Activated CD4-positive, alpha-beta T cell treated with anti-CD3 and anti-CD28 coated beads, Interleukin-2, Interleukin-6, amounts not matched to agents 100 ng/mL and 50 ng/mL, durations not matched to agents 16 hours and 8 hours (primary cell): ENCODE measurements at places on chromosomes 16 and 17.

DNA sequence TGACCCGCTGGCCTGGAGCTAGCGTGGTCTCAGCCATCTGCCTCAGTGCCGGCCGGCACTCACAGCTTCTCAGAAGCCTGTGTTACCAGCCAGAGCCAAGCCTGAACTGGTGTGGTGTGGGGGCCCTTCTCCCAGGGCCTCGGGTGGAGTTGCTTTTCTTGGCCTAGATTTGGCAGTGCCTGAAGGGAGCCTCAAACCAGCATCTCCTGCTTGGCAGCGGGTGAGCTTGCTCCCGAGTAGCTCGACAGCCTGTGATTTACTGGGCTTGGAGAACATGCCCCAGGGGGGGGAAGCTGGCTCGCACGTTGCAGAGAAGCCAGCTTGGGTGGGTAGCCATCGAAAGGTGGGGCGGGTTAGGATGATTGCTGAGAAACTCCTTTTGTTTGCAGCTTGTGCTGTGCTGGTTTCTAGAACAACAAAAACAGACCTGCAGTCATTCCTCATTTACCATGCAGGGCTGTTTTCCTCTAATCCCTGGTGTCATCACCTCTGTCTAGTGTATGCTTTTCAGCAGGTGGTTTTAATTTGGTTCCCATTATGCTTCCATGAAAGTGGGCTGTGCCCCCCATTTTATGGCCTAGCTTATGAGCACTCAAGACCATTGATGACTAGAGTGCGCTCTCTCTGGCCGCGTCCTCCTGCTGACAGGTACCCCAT is 42.2 kb downstream of the TBCD start:
- DNase-seq, result no peak

DNA sequence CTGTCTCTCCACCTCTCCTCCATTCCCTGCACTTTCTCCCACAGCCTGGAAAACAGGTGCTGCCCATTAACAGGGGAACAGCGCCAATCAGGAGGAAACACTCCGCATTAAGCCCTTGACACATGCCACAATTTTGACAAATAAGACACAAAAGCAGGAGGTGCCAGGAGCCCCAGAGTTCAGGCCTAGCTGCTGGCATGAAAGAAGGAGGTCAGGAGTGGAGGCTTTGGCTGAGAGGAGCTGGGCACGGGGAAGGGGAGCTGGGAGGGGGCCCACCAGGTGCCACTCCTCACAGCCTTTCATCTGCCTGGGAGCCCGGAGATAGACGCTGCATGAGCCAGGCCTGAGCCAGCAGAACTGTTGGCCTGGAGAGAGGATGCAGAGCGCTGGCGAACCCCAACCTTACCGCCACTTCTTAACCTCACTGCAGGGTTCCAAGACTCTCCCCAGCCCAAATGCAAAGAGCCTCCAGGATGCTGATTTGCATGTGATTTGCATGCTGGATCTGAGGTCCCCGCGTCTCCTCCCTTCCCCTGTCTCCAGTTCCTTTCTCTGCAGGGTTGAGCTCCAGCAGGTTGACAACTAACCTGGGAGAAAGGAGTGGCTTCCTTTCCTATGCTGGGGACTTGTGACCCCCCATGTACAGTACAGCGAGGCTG is 139.8 kb upstream of the SDK2 start:
- DNase-seq, result no peak

DNA sequence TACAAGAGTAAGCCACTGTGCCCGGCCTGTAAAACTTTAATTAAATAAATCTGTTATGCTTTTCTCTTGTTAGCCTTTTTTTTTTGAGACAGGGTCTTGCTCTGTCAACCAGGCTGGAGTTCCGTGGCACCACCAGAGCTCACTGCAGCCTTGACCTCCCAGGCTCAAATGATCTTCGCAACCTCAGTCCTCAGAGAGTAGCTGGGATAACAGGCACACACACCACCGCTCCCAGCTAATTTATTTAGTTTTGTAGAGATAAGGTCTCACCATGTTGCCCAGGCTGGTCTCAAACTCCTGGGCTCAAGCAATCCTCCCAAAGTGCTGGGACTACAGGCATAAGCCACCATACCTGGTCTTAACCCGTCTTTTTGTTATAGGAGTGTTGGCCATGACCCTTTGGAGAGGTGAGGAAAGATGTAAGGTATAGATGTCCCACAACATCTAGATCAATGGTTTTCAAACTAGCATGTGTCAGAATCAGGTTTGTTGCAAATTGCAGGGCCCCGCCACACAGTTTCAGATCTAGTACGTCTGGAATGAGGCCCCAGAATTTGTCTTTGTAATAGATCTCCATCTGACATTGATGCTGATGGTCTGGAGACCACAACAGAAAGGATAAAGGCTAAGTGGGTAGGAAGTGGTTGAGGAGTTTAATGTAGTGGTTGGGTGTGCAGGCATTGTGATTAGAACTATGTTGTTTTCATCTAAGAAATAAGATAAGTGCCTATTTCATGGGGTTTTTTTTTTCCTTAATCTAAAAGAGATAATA is 4.3 kb upstream of the GGA2 start:
- DNase-seq, result peak; percentile 55

DNA sequence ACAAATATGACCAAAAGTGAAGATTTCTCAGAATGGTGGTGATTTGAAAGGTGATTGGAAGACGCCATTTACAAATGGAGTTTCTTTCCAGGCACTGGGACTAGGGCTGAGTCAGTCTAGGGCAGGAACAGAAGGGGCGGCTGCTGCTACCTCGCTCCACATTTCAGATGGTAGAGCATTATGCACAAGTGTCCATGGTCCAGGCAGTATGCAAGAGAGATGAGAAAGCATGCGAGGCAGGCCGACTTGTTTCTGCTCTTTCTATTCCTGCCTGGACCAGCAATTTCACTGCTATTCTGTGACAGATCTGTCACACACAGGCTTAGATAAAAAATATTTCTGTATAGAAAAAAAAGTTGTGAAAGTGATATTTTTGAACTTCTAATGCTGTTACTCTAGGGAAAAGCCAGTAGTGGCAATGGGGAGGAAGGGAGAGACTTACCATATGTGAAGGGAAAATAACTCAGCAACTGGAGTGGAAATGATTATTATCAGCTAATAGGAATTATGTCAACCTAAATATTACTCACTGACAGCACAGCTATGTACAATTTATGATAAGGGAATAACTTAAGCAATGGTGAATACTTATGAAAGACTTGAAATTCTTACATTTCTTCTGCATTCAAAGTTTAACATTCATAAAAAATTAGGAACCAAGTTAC is 134.7 kb upstream of the NETO2 start:
- no peak for DNase-seq

- DNase-seq, result no peak
Observed at GRCh38 chr17:81329927-81330883, 35.1 kb upstream of the SLC38A10 start.

DNA sequence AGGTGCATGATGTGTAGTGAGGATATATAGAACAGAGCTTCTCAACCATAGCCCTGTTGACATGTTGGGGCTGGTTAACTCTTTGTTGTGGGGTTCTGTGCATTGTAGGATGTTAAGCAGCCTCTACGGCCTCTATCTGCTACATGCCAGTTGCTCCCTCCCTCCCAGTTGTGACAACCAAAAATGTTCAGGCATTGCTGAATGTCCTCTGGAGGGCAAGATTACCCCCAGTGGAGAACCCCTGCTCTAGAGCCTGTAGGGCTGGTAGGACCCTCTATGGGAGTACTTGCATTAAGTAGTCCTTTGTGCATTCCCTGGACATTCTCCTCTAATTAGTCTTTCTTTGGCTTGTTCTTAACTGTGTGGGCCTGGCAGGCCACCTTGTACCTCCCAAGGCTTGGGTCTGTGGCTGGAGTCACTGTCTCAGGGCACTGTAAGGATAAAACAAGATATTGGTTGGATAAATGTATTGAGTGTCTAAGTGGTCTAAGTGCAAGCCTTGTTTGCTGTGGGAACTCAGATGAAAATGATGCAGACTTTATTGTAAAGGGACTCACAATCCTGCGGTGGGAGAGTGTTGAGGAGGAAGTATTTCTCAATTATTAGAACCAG is 19.8 kb upstream of the MYO1D start:
- DNase-seq, result no peak

- no peak for DNase-seq
Observed at GRCh38 chr17:263773-264172, 82.3 kb upstream of the DOC2B start.

DNA sequence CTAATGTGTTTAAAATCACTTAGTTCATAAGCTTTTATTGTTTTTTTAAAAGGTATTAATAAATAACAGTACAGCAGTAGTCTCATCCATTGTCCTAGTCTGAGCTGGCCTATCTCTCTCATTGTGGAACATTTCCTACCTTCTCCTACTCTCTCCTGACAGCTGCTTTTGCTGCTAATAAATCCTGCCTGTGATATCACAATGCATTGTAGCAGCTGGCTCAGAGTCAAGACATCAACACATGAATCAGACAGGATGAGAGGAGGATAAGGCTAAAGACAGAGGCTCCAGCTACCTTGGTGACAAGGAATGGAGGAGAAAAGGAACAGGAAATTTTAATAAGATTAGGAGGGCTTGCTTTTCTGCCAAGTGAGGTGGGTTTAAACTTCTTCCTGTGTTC is 626.1 kb downstream of the HS3ST4 start:
- no peak for DNase-seq

DNA sequence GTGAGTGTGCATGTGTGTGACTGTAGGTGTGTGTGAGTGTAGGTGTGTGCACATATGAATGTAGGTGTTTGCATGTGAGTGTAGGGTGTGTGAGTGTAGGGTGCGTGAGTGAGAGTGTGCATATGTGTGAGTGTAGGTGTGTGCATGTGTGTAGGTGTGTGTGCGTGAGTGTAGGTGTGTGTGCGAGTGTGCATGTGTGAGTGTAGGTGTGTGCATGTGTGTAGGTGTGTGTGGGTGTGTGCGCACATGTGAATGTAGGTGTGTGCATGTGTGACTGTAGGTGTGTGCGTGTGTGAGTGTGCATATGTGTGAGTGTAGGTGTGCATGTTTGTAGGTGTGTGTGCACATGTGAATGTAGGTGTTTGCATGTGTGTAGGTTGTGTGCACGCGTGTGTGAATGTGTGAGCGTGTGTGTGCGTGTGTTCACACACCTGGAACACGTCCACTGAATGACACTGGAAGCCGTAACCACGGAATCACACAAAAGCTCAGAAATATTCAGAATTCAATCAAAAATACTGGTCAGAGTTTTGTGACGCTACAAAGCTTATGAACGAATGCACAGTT is 30.6 kb downstream of the MRM3 start:
- no peak for DNase-seq

GRCh38 chr17:39219647-39220154 is 6.0 kb downstream of the STAC2 start:
- no peak for DNase-seq

GRCh38 chr17:1703063-1703462 is 7.1 kb downstream of the TLCD2 start:
- no peak for DNase-seq

DNA sequence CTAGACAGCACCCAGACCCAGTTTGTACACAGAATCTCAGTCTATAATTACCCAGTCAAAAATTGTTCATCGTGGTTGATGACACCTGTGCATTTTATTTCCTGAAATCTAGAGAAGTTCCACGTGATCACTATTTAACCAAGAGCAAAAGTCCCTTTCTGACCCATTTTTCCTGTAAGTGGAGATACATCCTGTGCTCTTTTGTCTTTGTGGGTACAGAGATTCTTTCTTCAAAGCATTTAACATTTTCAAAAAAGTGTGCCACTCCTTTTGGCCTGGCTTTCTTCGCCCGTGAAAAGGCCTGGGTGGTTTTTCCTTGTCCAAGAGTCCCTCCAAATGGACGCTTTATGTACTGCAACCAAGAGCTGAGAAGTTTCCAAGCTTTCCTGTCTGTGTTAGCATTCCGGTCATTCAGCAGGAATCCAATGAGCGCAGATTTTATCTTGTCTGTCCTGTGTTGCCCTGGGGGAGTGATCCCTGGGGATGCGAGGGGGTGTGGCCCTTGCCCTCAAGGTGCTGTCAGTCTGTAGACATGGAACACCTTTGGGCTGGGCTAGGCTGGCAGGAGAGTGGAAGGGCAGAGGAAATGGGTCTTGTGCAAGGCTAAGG is 161.1 kb upstream of the CACNG5 start:
- DNase-seq, result peak; percentile 55

DNA sequence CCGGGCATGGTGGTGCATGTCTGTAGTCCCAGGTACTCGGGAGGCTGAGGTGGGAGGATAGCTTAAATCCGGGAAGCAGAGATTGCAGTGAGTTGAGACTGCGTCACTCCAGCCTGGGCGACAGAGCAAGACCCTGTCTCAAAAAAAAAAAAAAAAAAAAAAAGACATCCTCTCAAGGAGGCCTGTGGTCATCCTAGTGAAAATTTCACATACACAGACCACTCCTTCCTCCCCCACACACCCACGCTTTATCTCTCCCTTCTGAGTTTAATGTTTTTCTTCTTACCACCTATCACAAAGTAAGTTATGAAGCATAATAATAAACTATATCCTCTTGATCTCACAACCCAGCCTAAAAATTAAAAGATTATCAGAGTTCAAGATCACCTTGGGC is 1.3 kb upstream of the NOL11 start:
- DNase-seq, result no peak

DNA sequence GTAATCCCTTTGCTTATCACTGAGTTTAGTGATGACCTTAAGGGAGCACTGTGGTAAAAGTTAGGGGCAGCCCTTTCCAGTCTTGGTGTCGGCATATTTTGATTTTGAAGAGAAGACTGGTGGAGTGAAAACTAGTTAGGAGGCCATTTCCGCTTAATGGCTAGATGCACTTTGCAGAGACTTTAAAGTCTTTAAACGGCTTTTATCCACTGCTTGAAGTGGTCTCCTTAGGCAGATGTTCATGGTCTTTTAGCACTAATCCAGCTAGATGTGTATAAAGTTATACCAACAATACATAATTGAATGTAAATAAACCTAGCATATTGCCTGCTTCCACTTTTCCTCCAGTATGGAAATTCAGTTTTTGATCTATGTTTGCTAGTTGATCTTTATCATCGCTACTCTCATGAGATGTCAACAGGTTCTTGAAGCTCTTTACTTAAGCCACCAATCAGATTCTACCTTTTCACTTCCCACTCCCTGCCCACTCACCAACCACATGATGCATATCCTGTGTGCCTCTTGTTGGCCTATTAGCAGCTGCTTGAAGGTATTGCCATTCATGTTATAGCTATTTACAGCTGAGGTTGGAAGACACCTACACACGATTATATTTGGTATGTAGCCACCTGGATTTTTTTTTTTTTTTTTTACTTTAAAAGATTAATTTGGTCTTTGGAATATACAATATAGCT is 132.0 kb downstream of the NLK start:
- DNase-seq, result peak; percentile 35

GRCh38 chr16:31134091-31134571 is 1.4 kb downstream of the PRSS8 start:
- no peak for DNase-seq

- DNase-seq, result peak; percentile 95
Observed at GRCh38 chr17:27353461-27354050, 59.6 kb downstream of the WSB1 start.

GRCh38 chr17:6666077-6666521 is 14.5 kb downstream of the C17orf100 start:
- DNase-seq, result peak; percentile 67
